Stimulated activated CD4-positive, alpha-beta T cell treated with anti-CD3 and anti-CD28 coated beads, Interleukin-15, amount 100 ng/mL, for 1 hour (primary cell): ENCODE measurements at places on chromosomes 6 and 20.

DNA sequence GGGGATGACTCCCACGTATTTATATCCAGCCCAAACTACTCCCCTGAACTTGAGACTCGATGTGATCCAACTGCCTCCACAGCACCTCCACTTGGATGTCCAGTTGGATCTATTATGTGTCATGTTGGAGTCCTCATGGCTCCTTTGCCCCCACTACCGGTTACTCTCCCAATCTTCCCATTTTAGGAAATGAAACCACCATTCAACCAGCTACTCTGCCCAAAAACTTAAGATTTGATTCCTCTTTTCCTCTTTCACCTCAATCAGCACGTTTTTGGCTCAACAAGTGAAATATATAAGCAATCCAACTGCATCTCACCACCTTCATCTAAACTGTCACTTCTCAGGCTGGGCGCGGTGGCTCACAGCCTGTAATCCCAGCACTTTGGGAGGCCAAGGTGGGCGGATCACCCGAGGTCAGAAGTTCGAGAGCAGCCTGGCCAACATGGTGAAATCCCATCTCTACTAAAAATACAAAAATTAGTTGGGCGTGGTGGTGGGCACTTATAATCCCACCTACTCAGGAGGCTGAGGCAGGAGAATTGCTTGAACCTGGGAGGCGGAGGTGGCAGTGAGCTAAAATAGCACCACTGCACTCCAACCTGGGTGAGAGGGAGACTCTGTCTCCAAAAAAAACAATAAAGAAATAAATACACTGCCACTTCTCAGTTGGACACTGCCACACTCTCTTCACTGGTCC lies 3.4 kb downstream of the AHCY start:
- DNase-seq = no peak

DNA sequence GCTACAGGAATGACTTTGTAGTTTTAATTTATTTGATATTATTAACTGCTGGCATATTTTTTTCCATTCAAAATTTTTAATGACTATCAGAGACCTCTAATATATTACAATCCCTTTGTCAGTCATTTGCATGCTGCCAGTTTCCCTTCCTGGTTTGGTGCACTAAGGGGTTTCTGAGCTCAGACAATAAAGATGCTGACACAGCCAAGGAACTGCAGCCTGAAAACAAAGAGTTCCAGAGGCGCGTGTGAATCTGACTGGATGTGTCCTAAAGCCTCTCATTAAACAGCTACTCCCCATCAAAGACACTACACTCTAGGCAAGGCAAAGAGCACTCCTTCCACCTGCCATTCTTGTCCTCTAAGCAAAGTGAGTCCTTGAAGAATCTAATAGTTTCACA lies 116.8 kb upstream of the DST start:
- no peak for DNase-seq

DNA sequence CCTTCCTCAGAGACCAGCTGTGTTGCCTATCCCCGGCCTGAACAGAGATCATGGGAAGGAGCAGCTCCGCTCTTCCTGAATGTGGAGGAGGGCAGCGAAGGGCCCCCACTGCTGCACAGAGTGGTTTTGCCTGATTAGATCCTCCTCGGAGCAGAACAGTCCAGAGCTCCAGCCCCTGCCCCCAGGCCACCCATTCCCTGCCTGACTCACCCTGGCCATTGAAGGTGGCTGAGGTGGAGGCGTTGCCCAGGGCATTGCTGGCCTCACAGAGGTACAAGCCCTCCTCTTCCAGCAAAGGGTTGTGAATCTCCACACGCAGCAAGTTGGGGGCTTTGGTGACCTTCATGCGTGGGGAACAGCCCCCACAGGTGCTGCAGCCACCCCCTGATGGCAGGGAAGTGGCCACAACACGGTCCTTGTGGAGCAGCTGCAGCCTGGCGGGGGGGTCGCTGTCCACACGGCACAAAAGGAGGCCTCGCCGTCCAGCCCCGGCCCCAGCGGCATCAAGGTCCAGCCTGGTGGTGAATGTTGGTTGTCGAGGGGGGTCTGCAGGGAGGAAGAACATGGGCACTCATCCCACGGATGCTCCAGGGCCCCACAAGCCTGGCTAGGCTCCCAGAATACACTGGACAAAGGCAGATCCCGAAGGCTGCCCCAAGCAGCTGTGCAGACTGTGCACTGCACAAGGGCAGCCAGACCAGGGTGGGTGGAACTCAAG lies 14.7 kb downstream of the SIGLEC1 start:
- DNase-seq = no peak

DNA sequence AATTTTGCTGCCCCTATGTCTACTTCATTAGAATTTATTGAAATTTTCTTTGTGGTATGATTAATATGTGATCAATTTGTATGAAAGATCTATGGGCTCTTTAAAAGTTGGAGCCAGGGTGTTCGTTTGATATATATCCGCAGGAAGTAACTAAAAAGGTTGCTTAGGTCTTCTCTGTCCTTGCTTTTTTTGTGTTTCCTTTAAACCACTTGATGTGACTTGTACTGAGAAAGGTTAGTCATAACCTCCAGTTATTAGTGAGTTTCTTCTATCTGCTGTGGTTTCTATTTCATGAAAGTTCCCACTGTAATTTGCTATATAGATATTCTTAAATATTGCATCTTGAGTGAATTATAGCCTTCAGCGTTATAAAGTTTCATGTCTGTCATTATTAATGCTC lies 585.3 kb upstream of the ARID1B start:
- DNase-seq = no peak

GRCh38 chr6:147087641-147088040 lies 116.6 kb upstream of the STXBP5 start:
- DNase-seq = no peak

DNA sequence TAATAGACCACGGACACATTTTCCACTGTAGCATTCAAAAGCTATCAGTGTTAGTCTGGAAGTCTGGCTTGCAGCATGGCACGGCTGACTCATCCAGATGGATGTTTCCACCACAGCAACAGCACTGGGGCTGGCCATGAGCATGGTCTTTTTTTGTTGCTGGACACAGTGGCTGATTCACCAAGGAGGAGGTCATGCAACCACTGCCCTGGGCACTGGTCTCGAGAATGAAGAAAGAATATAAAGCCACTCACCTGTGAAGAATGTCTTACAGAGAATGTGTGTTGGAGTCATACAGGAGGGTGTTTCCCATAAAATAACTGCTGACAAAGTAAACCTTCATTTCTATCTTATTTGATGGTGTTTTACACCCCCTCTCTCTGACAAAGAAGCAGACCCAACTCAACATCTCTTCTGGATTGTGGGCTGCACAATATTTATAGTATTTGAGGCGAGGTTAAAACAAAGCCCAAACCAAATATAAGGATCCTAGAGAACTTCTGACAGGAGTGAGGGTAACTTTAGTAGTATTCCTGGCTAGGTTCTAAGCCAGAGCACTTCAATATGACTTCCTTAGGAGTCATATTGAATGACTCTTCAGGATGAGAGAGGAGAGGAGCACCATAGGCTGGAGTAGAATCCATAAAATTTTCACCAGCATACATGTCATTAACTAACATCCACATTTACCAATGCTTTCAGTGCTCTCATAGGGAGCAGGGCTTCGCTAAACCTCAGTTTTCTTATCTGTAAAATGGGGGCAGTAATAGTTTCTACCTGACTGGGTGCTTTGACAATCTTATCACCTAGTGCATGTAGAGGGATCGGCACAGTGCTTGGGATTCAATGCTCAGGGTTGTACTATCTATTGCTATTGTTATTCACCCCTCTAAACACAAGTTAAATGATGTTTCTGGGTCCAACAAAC lies 121.4 kb downstream of the KIF13A start:
- DNase-seq = no peak

DNA sequence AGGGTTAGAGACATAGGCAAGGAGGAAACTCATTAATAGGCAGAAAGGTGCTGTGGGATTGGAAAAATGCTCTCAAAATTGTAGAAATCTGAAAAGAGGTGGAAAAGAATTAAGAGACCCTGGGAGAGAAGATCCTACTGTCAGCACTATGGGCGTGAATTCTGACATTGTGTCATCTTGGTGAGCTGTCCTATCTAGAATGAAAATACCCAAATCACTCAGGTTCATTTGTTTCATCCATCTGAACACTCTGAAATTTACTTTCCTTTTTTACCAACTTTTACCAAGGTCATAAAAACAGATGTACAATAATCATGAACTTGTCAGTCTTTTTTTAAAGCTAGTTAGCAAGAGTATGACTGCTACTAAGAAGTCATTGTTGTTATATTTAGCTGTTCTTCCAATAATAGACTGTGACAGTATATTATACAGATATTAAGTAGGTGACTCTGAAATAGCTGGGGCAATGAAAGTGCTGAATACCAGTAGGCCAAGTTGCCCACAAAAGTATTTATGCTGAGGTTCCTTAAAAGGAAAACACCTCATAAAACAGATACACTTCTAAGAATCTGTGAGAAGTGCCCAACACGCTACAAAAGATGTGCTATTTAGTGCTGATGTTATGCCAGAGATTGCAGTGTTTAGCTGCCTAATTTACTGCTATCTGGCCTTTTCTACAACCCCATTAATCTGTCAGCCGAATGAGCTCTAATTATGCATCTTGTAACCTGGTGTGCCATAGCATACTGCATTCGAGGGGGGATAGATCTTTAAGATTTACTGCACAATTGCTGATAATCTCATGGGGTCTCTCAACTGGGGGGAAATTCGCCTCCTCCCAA lies 217.5 kb upstream of the SUPT3H start:
- no peak for DNase-seq

GRCh38 chr6:867378-867777 lies 174.4 kb upstream of the EXOC2 start:
- DNase-seq = no peak

- DNase-seq = no peak
These were observed 933 bp downstream of the KLHL31 start for GRCh38 chr6:53664623-53665022.

- no peak for DNase-seq
These were observed 793.9 kb downstream of the QKI start for GRCh38 chr6:164208371-164208770.

DNA sequence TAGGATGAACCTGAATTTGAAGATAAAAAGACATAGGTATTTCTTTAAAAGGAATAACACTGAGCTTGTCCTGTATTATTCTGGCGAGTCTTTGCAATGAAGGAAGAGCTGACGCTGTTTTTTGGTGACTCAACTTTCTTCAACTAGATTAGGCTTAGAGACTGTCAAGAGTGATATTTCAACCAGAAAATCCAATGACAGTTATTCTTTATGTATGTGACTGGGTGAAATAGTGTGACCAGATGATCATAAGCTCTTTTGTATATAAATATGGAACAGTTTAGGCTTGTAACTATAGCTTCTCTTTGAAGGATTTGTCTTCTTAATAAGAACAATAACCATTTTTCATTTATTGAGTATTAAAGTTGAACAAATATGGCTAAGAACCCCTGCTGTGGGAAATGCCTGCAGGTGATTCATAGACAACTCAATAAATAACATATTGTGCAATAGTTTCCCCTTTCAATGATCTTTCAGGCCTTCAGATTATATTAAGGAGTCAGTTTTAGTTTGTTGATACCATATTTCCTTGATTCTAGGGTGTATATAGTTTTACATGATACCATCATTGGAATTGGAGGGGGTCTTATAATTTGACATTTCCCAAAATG lies 265.6 kb upstream of the JAG1 start:
- DNase-seq = no peak

DNA sequence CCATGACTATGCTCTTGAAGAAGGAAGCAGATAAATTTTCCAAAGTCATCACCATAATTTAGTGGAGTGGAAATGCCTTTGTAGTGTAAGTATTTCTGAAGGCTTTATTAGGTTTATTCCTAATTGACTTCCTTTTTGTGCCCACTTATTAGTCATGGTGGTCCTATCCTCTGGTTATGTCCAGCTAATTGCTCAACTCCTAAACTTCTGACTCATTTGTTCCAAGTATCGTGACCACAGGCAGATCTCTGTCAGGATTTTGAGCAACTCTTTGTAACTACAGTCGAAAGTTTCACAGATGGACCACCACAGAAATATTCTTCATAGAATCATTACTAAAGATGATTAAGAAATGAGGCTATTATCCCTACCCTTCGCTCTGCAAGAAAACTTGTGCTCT lies 315.6 kb upstream of the PTCHD4 start:
- DNase-seq = no peak

- DNase-seq = no peak
These were observed 7.9 kb downstream of the BPIFB3 start for GRCh38 chr20:33061658-33062028.

- no peak for DNase-seq
These were observed 423.6 kb downstream of the CDH26 start for GRCh38 chr20:60381643-60382400.

GRCh38 chr6:83155794-83156193 lies 37.3 kb downstream of the PGM3 start:
- no peak for DNase-seq

DNA sequence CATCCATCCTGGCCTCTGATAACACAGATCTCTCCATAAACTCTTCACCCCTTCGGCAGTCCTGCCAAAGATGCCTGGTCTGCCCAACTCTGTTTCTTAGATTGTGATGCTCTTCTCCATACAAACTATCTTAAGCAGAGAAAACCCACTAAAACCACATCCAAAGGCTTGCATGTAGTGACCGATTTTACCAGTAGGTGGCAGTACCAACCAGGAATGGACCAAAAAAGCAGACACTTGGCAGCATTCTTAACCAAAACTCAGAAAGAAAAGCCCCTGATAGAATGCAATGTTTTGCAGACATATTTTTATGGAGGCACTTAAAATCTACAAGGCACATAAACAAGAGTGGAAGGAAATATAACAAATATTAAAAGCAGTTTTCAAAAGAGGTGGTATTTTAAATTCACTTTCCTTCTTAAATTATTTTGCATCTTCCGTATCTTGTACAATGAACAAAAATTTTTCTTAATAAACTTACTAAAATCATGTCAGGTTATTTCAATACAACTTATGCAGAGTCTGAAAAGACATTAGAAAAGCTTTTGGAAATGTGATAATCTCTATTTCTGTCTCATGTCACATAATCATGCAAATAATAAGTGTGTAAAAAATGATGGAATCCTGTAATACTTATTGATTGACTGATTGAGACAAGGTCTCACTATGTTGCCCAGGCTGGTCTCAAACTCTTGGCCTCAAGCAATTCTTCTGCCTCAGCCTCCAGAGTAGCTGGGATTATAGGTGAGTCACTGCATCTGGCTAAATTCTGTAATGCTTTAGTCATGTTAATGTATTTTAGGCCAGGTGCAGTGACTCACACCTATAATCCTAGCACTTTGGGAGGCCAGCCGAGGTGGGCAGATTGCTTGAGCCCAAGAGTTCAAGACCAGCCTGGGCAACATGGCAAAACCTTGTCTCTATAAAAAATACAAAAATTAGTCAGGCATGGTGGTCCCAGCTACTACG lies 29.4 kb downstream of the LRP11 start:
- peak; percentile 3 for DNase-seq

- no peak for DNase-seq
These were observed 346 bp upstream of the SLC44A4 start for GRCh38 chr6:31879143-31879542.

DNA sequence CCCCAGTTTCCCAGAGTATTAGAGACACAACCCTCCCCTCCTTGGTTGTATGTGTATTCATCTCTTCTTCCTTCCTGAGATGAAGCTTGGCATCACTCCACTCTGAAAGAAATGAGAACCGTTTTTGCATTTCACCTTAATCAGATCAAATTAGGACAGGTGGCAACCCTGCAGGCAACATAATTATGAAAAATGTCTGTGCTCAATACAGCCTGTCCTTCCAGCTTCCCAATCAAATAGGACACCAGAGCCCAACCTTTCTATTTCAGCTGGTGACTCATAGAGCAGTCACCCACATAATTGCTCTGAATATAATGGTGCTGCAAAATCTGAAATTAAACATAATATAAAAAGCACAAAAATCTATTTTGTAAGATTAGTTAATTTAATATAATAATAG lies 310.2 kb upstream of the AGPAT4 start:
- no peak for DNase-seq

- no peak for DNase-seq
These were observed 23.7 kb upstream of the MRGBP start for GRCh38 chr20:62772619-62772989.
